ENCODE measurements at places on chromosomes 6 and 20. TPM values are rescaled to one million over a fixed set of nuclear protein-coding genes. Genes with fewer than 3 reads are reported as not detected.

DNA sequence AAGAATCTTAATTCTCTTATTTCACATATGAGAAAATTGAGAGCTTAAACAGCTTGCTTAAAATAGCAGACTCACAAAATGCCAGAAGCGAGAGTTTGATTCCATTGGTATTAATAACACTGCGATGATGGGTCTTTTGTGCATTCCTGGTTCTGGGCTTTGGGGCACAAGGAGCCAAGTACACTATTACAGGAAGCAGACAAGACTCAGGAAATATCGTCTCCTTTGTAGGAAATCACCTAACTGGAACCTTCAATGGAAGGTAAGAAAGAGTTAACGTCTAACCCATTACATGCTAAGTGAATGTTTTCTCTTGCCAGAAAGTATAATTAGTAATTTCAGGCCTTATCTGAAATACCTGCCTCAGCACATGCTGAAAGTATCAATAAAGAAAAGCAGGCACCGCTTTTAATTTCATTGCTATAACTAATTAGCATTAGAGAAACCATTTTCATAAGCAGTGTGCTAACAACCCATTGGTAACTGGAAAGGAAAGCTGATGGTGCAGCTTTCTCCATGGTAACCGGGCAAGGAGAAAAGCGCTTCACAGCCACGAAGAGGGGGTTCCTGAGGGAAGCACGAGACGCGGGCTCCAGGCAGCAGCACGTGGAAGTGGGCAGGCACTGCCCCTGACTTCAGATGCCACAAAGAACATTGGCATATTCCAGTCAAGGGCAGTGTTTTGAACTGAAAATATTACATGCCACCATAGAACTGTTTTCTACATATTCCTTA is 206.7 kb upstream of the AGPAT4 start:
- no peak overlapping the region for H3K4me3 ChIP-seq
- H3K4me1 ChIP-seq = no peaks in the 10 kb centered on the region
- H3K36me3 ChIP-seq = no peaks in the 10 kb centered on the region
- no peak overlapping the region for H3K27ac ChIP-seq

Gene PRELID3B
- 43.7 TPM for total RNA-seq

GRCh38 chr20:50269091-50270033 is 78.7 kb downstream of the CEBPB start:
- peak overlapping the region; percentile 71 for H3K27ac ChIP-seq
- no peaks in the 10 kb centered on the region for H3K36me3 ChIP-seq
- H3K4me1 ChIP-seq = peaks cover 17% of the 10 kb centered on the region
- H3K4me3 ChIP-seq = no peak overlapping the region
- DNase-seq = no peak

GRCh38 chr20:20079102-20079784 is 26.9 kb downstream of the CFAP61 start:
- no peak for DNase-seq
- H3K36me3 ChIP-seq = no peaks in the 10 kb centered on the region
- H3K27ac ChIP-seq = no peak overlapping the region
- no peaks in the 10 kb centered on the region for H3K27me3 ChIP-seq
- no peak overlapping the region for H3K4me3 ChIP-seq

Gene ID4
- 45.9 TPM for total RNA-seq

- no peak overlapping the region for H3K27ac ChIP-seq
- no peak for DNase-seq
- no peaks in the 10 kb centered on the region for H3K27me3 ChIP-seq
- no peaks in the 10 kb centered on the region for H3K36me3 ChIP-seq
- H3K4me3 ChIP-seq = no peak overlapping the region
Observed at GRCh38 chr6:14767226-14767625, 478.6 kb upstream of the JARID2 start.

Gene STX11
- 46.4 TPM for total RNA-seq

DNA sequence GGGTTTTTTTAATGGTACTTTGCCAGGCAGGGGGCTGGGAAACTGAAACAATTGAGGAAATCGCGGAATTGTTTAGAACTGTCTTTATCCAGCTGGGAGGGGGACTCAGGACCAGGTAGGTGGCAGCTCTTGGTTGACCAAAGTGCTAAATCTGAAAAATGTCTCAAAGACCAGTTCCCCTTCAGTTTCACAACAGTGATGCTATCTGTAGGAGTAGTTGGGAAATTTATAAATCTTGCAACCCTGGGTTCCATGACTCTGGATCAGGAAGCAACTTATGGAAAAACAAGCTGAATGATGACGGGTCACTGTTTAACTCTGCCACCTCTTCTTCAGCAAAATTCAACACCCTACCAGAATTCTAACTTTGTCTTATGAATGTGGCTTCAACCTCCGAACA is 99.7 kb downstream of the FAM50B start:
- no peak overlapping the region for H3K27ac ChIP-seq
- no peaks in the 10 kb centered on the region for H3K4me1 ChIP-seq
- H3K4me3 ChIP-seq = no peak overlapping the region
- H3K27me3 ChIP-seq = no peaks in the 10 kb centered on the region
- no peaks in the 10 kb centered on the region for H3K36me3 ChIP-seq

DNA sequence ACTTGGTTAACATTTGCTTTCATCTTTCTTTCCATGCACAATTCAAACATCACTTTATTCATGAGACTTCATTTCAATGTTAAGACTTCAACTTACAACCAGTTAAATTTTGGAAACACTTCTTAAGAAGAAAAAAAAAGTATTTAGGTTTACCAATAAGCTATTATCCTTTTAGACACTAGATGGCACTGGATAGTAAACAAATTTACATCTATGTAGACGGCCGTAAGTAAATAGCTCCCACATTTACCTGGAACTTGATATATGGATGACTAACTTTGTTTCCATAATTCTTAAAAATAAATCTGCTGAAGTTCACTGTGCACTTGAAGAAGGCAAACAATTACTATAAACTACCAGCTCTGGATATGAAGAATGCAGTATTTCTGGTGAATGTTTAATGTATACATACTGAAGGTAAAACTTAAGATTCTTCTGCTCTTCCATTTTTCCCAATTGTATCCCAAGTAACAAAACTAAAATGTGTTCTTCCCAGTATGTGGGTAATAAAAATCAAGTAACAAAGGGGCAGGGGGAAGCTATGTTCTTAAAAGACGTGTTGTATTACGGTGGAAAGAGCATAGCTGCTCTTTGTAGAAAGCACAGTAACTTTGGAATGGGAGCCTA is 130.6 kb upstream of the C6orf118 start:
- H3K27ac ChIP-seq = no peak overlapping the region
- no peak overlapping the region for H3K4me3 ChIP-seq
- H3K36me3 ChIP-seq = no peaks in the 10 kb centered on the region
- H3K27me3 ChIP-seq = no peaks in the 10 kb centered on the region

DNA sequence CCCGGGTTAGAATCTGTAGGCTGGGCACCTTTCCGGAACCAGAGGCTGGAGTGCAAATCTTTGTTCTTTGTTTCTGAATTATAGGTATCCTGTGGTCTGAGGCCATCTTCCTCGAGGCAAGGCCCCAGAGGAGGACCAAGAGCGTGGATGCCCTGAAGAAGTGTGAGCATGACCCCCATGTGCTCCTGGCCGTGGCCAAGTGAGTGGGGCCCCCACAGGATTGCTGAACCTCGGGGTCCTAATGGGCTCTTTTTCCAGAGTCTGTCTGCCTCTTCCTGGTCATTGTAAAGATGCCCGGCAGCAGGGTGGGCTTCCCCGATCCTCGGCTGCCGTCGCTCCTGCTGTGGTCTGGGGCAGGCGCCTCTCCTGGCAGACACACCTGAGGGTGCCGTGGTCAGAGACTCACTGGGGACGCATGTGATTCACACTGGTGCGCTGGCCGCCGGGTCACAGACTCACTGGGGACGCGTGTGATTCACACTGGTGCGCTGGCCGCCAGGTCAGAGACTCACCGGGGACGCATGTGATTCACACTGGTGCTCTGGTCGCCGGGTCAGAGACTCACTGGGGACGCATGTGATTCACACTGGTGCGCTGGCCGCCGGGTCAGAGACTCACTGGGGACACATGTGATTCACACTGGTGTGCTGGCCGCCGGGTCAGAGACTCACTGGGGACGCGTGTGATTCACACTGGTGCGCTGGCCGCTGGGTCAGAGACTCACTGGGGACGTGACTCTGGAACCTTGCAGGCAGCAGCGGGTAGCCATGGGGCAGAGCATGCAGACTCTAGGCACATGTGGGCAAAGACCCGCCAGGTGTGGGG is 6.5 kb upstream of the C20orf204 start:
- peaks cover 16% of the 10 kb centered on the region for H3K36me3 ChIP-seq
- H3K4me1 ChIP-seq = no peaks in the 10 kb centered on the region
- H3K27me3 ChIP-seq = no peaks in the 10 kb centered on the region
- DNase-seq = no peak
- no peak overlapping the region for H3K4me3 ChIP-seq

- H3K36me3 ChIP-seq = no peaks in the 10 kb centered on the region
- DNase-seq = no peak
- H3K27me3 ChIP-seq = no peaks in the 10 kb centered on the region
Observed at GRCh38 chr6:42197555-42198362, 3.0 kb upstream of the GUCA1B start.

GRCh38 chr6:148085631-148086331 is 256.9 kb upstream of the SASH1 start:
- no peaks in the 10 kb centered on the region for H3K27me3 ChIP-seq
- no peaks in the 10 kb centered on the region for H3K4me1 ChIP-seq
- no peak overlapping the region for H3K27ac ChIP-seq
- DNase-seq = no peak

- H3K36me3 ChIP-seq = no peaks in the 10 kb centered on the region
- no peak overlapping the region for H3K27ac ChIP-seq
- peaks cover 25% of the 10 kb centered on the region for H3K4me1 ChIP-seq
- no peak for DNase-seq
- no peaks in the 10 kb centered on the region for H3K27me3 ChIP-seq
Observed at GRCh38 chr20:25036331-25036936, 21.5 kb downstream of the ACSS1 start.

DNA sequence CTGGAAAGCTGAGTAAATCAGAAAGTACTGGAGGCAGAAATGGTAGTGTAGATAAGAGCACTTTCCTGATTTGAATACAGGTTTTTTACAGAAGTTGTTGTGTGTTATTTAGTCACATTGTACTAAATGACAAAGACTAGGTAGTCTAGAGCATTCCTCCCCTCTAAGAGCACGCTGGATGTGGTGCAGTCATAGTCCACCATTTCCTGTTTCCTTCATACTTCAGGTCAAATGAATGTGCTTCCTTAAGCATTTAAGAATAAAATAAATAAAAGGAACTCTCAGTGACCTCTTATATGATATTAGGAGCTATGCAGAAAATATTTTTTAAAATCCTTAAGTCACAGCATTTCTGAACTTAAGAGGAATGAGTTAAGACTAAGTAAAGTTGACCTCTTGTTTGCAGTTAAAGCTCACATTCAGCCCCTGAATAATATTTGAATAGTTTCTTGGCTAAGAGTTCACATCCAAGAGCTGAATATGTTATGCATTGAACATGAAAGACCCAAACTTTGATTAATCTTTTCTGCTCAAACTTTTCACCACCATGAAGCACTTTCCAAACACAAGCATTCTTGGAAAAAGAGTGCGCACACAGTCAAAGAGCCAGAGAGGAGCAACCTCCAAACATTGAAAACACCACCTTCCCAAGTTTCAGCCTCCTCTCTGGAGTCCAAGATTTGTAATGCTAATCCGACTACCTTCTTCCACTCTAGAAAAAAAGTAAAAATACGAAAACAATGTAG is 53.4 kb upstream of the TMEM30A start:
- no peaks in the 10 kb centered on the region for H3K36me3 ChIP-seq
- H3K27ac ChIP-seq = no peak overlapping the region
- no peak for DNase-seq
- H3K4me1 ChIP-seq = no peaks in the 10 kb centered on the region
- H3K27me3 ChIP-seq = no peaks in the 10 kb centered on the region
- no peak overlapping the region for H3K4me3 ChIP-seq

GRCh38 chr6:15330174-15330944 is 84.5 kb downstream of the JARID2 start:
- no peak overlapping the region for H3K4me3 ChIP-seq
- H3K27me3 ChIP-seq = no peaks in the 10 kb centered on the region
- no peaks in the 10 kb centered on the region for H3K36me3 ChIP-seq
- no peak for DNase-seq
- H3K4me1 ChIP-seq = no peaks in the 10 kb centered on the region

Gene PRICKLE4
- 3.3 TPM for total RNA-seq

- H3K4me1 ChIP-seq = no peaks in the 10 kb centered on the region
- no peak overlapping the region for H3K27ac ChIP-seq
- H3K36me3 ChIP-seq = no peaks in the 10 kb centered on the region
- no peaks in the 10 kb centered on the region for H3K27me3 ChIP-seq
Observed at GRCh38 chr20:36319356-36320260, 13.5 kb downstream of the DLGAP4 start.

DNA sequence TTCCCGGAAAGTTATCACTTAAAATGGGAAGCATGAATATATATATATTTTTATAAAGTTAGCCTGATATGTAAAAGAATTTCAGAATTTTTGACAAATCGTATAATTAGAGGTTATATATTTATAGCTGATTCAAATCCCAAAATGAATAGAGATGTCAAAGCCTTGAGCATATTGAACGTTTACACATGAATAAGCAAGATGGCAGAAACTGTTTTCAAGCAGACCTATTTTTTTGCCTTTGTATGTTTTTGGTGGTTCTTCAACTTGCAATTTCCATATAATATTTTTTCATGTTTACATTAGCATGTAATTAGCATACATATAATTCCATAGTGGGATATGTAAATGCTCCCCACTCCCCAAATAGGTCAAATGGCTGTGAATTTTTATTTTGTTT is 189.9 kb downstream of the PRL start:
- H3K4me3 ChIP-seq = no peak overlapping the region
- no peaks in the 10 kb centered on the region for H3K36me3 ChIP-seq
- no peaks in the 10 kb centered on the region for H3K4me1 ChIP-seq
- no peak overlapping the region for H3K27ac ChIP-seq
- no peak for DNase-seq

- H3K36me3 ChIP-seq = no peaks in the 10 kb centered on the region
- H3K27ac ChIP-seq = no peak overlapping the region
- H3K27me3 ChIP-seq = no peaks in the 10 kb centered on the region
- no peak overlapping the region for H3K4me3 ChIP-seq
Observed at GRCh38 chr20:48293671-48294070, 508.4 kb upstream of the SULF2 start.

All from breast epithelium (tissue), 4 donors.